ENCODE measurements at places on chromosomes 12 and 14.

DNA sequence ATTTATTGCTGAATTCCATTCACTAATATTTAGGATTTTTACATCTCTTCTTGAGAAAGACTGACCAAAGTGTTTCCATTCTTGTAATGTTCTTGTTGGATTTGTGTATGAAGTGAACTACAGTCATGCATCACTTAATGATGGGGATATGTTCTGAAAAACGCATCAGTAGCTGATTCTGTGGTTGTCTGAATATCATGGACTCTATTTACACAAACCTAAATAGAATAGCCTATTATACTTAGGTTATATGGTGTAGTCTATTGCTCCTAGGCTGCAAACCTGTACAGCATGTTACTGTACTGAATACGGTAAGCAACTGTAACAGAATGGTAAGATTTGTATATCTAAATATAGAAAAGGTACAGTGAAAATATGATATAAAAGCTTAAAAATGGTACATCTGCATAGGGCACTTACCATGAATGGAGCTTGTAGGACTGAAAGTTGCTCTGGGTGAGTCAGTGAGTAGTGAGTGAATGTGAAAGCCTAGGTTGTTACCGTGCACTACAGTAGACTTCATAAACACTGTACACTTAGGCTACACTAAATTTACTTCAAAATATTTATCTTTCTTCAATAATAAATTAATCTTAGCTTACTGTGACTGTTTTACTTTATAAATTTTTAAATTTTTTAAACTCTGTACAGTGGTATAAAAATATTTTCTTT is 27.6 kb upstream of the P2RX4 start:
- no peak for DNase-seq

DNA sequence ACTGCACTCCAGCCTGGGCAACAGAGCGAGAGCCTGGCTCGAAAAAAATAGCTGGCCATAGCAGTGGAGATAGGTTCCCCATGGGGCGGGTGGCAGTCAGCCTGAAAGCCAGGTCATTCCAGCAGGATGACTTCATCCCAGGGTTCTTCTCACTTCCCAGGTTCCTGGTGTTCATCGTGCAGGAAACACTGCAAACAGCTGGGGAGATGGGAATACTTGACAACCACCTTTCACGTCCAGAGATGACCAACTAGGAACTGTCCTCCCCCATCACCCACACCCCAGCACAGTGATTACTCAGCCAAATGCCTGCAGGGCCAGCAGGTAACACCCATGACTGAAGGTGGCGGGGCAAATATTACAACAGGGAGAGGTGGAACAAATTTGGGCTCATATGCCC is 1.7 kb downstream of the VSIG10 start:
- no peak for DNase-seq

GRCh38 chr14:65164825-65165135 is 62.5 kb upstream of the MAX start:
- DNase-seq, result no peak

DNA sequence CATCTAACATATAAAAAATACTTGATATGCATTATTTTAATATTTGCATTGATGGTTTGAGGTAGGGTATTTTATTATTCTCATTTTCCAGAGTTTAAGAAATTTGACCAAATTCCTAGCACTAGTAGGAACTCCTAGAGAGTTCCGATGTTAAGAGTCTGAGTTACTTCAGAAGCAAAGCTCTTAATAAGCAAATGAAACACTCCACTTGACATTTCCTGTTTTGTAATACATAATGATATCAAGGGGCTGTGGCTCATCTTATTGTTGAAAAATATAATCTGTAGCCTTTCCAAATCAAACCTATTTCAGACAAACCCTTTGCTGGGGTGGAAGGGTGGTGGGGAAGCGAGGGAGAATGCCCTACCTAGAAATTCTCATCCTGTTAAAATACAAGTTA is 355.5 kb downstream of the DIO2 start:
- peak; percentile 28 for DNase-seq

DNA sequence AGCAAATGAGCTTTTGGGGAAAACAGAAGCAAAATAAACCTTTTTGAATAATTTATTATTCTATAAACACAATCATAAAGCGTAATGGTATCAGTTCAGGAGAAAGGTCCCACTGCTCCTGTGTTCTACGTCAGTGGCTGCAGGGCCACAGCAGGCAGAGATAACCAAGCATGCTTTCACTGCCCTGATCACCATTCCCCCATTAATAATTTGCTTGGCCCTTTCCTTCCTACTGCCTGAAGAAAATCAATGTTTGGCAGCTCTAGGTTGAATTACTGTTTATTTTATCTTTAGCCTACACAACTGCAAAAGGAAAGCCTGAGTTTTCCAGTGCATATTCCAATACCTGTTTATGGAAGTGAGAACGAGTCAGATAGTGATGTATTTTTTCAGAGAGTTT is 369.9 kb downstream of the DIO2 start:
- DNase-seq, result no peak

GRCh38 chr12:11431486-11431885 is 36.1 kb upstream of the PRB2 start:
- no peak for DNase-seq

- DNase-seq, result peak; percentile 88
Observed at GRCh38 chr14:73741386-73741875, 27.2 kb upstream of the PNMA1 start.

DNA sequence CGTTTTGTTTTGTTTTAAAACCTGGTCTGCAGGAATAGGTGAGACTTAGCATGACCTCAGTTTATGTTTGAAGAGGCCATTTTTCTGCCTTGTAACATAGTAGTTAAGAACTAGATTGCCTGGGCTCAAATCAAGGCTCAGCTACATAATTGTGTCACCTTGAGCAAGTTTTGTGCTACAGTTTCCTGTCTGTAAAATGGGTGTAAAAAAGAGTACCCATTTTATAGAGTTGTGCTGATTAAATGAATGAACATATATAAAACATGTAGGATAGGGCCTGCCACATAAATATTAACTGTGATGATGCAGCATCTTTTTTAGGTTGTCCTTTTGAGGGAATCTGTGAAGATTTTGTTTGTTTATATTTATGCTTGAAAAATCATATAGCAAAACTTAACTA is 7.2 kb downstream of the WNK1 start:
- no peak for DNase-seq

DNA sequence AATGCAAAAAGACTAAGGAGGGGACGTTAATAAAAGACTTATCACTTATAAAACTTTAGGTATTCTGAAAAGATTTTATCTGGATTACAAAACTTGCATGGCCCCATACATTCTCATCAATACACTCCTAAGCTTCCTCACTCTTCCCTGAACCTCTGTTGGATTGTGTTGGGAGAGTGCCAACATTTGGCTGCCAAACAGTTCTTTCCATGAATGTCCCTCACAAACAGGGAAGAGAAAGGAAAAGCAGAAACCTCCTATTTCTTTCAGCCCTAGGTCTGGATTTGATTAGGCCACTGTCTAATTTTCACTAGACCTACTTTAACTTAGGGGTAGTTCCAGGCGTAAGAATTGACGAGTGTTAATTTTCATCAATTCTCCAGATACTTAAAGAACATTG is 11.7 kb downstream of the PTHLH start:
- DNase-seq, result no peak

DNA sequence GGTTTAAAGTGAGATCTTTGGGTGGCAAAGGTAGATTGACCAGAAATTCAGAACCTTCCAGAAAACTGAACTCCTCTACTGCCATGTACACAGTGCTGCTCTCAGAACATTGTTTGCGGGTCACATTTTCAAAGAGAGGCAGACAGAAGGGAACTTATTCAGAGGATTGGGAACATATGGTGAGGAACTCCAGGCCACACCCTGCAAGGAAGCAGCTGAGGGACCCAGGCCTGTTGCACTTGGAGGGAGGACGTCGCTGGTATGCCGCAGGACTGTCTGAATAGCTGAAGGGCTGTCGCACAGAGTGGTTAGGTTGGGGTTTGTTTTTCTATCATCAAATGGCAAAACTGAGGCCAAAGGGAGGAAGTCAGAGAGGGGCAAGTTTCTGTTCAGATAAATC is 441.1 kb downstream of the DPF3 start:
- no peak for DNase-seq

DNA sequence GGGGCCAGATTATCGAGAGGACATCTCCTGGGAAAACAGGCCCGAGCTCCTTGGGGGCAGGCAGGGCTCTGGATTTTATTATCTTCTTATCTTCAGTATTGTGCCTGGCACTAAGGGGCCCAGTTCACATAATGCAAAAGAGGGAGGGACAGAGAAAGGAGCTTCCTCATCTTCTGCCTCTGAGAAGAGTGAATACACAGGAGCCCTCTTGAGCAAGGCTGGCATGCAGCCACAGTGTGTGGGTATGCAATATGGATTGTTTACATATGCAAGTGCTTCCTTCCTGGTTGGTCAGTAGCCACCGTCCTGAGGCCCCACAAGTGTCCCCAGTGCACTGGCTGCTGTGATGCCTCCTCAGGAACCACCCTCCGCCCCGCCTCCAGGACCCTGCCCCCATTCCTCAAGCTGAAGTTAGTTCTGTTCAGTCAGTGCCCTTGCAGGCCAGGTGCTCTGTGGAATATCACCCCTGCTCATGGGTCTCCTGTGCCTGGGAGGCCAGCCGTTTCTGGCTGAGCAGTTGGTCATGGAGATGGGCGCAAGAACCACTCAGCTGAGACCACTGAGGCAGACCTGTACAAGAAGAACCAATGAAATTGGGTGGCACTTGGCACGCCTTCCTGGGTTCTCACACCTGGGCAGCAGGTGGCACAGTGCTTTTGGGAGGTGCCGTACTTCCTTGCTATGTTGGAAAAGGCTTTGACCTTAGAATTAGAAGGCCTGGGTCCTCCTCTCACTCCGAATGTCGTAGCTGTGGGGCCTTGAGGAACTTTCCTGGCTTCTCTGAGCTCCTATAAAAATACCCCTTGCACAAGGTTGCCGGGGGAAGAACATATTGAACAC is 35.1 kb upstream of the ACTN1 start:
- DNase-seq, result peak; percentile 47

- no peak for DNase-seq
Observed at GRCh38 chr14:81125536-81125935, 95.2 kb downstream of the GTF2A1 start.

GRCh38 chr12:7844116-7844515 is 28.6 kb downstream of the SLC2A14 start:
- no peak for DNase-seq

GRCh38 chr12:13472690-13473089 is 276.2 kb downstream of the EMP1 start:
- DNase-seq, result no peak

- no peak for DNase-seq
Observed at GRCh38 chr14:20622816-20623291, 18.6 kb downstream of the OR6S1 start.

GRCh38 chr12:118645219-118645618 is 268.9 kb downstream of the SUDS3 start:
- DNase-seq, result no peak

- DNase-seq, result no peak
Observed at GRCh38 chr12:32824596-32824995, 68.9 kb upstream of the YARS2 start.

- peak; percentile 53 for DNase-seq
Observed at GRCh38 chr12:96225044-96225855, 31.1 kb downstream of the ELK3 start.

- no peak for DNase-seq
Observed at GRCh38 chr12:130879781-130880389, 8.0 kb downstream of the RAN start.

GRCh38 chr12:12480074-12480473 is 82.6 kb downstream of the DUSP16 start:
- DNase-seq, result no peak

DNA sequence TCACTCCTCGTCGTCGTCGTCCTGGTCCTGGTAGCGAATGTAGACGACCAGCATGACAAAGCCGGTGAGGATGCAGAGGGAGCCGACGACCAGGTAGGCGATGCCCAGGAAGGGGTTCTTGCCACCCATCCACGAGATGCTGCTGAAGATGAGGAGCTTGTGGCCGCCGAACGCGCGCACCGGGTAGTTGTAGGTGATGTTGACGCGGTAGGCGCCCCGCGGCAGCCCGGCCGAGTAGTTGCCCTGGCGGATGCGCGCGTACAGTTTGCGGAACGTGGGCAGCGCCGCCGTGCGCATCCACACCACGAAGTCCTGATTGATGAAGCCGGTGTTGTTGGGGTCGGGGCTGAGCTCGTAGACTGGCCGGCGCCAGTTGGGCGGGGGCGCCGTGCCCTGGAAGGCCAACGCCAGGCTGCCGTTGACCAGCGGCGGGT is 1.0 kb downstream of the TMEM30B start:
- DNase-seq, result peak; percentile 77

- no peak for DNase-seq
Observed at GRCh38 chr12:110577864-110578693, 5.0 kb downstream of the PPTC7 start.

DNA sequence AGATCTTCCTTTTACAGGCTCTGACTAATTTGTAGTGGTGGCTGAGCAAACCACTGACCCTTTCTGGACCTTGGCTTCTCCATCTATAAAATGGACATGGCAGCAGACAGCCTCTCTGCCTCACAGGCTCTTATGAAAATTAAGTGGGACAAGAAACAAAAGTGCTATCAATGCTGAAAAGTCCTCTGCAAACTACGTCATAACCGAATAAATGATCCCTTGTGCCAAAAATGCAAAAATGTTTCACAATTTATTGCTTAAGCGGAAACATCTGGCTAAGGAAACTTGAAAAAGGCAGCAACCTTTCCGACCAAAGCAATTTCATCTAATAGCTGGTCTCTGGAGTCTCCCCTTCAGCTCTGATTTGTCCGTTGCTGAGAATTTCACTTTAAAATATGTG is 108.5 kb upstream of the PLXNC1 start:
- no peak for DNase-seq

DNA sequence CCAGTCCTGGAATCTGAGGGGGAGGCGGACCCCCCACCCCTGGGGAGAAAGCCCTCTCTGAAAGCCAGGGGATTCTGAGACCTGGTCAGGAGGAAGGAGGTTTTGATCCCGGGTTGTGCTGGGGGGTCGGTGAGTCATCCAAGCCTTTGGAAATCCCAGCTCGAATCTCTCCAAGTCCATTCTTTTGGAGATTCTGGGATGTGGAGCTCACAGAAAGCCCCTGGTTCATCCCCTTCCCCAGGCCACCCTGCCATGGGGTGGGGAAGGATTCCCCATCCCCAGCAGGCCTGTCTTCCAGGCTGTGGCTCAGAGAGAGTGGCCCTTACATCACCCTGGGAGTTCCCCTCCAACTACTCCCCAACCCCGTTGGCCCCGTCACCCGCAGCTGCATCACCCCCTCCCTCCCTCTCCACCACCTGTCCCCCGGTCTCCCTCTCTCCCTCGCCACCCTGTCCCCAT is 14.3 kb downstream of the EXOC3L4 start:
- no peak for DNase-seq

GRCh38 chr12:113398346-113399290 is 5.1 kb downstream of the SDS start:
- no peak for DNase-seq
